Pulmonary artery endothelial cell (primary cell): ENCODE measurements at places on chromosomes 6 and 20. TPM values are rescaled to one million over a fixed set of nuclear protein-coding genes. Genes with fewer than 3 reads are reported as not detected.

ARFGEF3 gene
- total RNA-seq, result 7.1 and 8.2 TPM in 2 replicates

BPI gene
- not detected in 2 replicates for total RNA-seq

SCRT2 gene
- not detected in 2 replicates for total RNA-seq

CLIC5 gene
- total RNA-seq, result 0.07 TPM in 1 of 2 replicates, not detected in the other

SRSF12 gene
- 0.25 and 0.46 TPM in 2 replicates for total RNA-seq

PGBD1 gene
- 7.3 and 10.2 TPM in 2 replicates for total RNA-seq

MMP24 gene
- total RNA-seq, result 0.33 and 0.78 TPM in 2 replicates

PTPRK gene
- 61.3 and 67.1 TPM in 2 replicates for total RNA-seq

SIRPB1 gene
- total RNA-seq, result 0.73 TPM in 1 of 2 replicates, not detected in the other

BCAS4 gene
- 1.6 and 2.5 TPM in 2 replicates for total RNA-seq

FOXQ1 gene
- not detected in 2 replicates for total RNA-seq

C20orf173 gene
- total RNA-seq, result not detected in 2 replicates

PIGU gene
- 6.3 and 9.6 TPM in 2 replicates for total RNA-seq

DEFB124 gene
- not detected in 2 replicates for total RNA-seq

TMEM244 gene
- not detected in 2 replicates for total RNA-seq

ENPP3 gene
- under 0.01 and 0.04 TPM in 2 replicates for total RNA-seq

OR2B6 gene
- not detected in 2 replicates for total RNA-seq

MAFB gene
- total RNA-seq, result 0.46 and 0.85 TPM in 2 replicates

SNAI1 gene
- total RNA-seq, result 0.86 and 2.1 TPM in 2 replicates

BMP2 gene
- total RNA-seq, result 16.1 and 24.2 TPM in 2 replicates

RAB44 gene
- total RNA-seq, result not detected in 2 replicates

DBNDD2 gene
- 12.6 and 17.3 TPM in 2 replicates for total RNA-seq

DDO gene
- 0.53 and 2.7 TPM in 2 replicates for total RNA-seq

IRF4 gene
- total RNA-seq, result 0.07 TPM in 1 of 2 replicates, not detected in the other

RAET1L gene
- not detected in 2 replicates for total RNA-seq
